ENCODE measurements at places on chromosomes 2 and 18. TPM values are rescaled to one million over a fixed set of nuclear protein-coding genes. Genes with fewer than 3 reads are reported as not detected.
A peak's percentile ranks its signal among the peaks of the same experiment; 100 is the strongest.

- peak; percentile 67 for DNase-seq
Observed at GRCh38 chr18:33577685-33578517, at the start of gene ASXL3. Gene ASXL3, plus strand, starts transcription at chr18:33578219. Its CDS starts 413 bp downstream, at chr18:33578632.

- no peak for DNase-seq
Observed at GRCh38 chr18:25805323-25805722, 285.1 kb downstream of the SS18 start.

SH3RF3 gene
- 5.7 TPM for polyA plus RNA-seq

RNF125 gene
- polyA plus RNA-seq: 3.8 TPM

CD8B gene
- 0.41 TPM for polyA plus RNA-seq

CRIM1 gene
- 103 TPM for polyA plus RNA-seq

TNFRSF11A gene
- 1.9 TPM for polyA plus RNA-seq

DNA sequence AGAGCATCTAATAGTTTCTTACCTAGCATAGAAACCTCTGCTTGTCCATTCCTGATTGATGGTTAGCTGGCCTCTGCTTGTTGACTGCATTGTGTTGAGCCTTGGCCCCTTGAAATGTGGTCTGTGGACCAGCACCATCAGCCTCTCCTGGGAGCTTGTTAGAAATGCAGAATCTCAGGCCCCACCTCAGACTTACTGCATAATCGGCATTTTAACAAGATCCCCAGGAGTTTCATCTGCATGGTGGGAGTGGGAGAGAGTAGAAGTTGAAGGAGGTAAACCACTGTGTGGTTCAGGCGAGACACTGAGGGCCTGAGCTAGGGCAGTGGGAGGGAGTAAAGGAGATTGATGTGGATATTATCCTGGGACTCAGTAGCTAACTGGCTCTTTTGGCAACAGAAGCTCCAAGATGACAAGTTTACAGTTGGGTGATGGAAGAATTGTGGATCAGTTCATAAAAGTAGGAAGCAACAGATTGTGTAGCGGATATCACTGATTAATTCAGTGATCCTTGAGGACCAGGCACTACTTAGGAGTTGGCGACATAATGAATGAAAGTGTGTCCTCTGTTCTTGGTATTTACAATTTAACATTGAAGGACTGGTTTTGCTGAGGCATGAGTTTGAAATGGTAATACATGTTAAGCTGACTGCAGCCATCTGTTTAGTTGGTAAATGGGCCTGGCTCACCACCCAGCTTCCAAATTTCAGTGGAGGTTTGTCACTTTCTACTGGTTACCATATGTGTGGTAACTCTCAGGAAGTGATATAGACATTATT lies 20.9 kb downstream of the PHLPP1 start:
- no peak for DNase-seq

DNA sequence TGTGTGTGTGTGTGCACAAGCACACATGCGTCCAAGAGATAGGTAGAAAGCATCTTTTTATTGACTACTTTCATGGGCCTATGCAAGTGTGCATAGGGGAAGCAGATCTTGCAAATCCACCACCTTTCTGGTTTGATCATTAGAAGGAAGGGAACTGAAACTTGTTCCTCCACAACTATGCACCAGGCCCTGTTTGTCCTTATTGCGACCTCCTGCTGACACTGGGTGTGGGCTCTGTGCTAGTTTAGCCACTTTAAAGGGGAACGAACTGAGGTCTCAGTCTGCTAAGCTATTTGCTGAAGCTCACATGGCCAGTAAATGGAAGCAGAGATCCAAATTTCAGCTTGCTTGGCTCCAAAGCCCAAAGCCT lies 32.1 kb upstream of the INSIG2 start:
- no peak for DNase-seq

DNA sequence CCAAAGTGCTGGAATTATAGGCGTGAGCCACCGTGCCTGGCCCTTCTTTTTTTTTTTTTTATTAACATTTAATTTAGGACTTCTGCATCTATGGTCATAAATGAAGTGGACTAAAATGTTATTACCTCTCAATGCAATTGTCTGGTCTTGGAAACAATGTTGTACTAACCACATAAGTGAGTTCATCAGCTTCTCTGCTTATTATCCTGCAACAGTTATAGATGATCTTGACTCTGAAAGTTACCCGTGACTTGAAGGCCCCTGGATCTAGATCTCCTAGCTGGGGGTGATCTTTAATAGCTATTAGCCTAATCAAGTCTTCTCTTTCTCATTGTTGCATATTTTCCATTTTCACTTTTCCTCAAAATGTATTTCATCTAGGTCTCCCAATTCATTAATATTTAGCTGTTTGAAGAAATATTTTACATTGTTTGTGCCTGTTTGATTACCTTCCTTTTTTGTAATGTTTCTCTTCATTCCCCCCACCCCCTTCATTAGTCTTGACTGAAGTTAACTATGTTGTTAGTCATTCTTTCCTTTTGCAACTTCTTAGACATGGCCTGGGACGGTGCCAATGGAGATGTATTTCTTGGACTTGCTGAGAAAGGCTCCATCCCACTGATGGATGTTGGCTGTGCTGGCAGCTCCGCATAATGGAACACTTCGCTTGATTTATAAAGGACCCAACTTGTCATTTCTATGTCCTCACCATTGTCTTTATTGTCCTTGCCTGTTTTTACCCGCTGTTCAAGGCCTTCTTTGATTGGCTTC lies 141.6 kb upstream of the RIOK3 start:
- DNase-seq: peak; percentile 39

LIMS4 gene
- polyA plus RNA-seq: 1.4 TPM

SLC30A3 gene
- 7.8 TPM for polyA plus RNA-seq

BUB1 gene
- 22.2 TPM for polyA plus RNA-seq

GRCh38 chr2:35298493-35298892 lies 1057.1 kb upstream of the CRIM1 start:
- peak; percentile 25 for DNase-seq

- no peak for DNase-seq
Observed at GRCh38 chr18:76937597-76937996, 115.2 kb downstream of the ZNF236 start.

- DNase-seq: no peak
Observed at GRCh38 chr18:12975488-12975887, 15.7 kb upstream of the CEP192 start.

DNA sequence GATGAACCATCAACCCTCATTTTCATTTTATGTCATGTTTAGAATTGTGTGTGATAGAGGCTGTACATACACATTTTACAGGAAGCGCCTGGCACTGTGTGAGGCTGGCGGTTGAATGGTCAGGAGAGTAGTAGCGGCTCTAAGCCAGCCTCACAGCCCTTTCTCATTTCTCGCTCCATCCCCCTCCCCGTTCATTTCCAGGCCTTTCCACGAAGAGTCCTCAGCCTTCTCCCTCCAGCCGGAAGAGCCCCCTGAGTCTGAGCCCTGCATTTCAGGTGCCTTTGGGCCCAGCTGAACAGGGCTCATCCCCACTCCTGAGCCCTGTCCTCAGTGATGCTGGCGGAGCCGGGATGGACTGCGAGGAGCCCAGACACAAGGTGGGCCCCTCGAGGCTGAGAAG lies 51.8 kb downstream of the STK25 start:
- no peak for DNase-seq

GRCh38 chr18:46556590-46557206 lies 100.3 kb downstream of the LOXHD1 start:
- DNase-seq: no peak

DNA sequence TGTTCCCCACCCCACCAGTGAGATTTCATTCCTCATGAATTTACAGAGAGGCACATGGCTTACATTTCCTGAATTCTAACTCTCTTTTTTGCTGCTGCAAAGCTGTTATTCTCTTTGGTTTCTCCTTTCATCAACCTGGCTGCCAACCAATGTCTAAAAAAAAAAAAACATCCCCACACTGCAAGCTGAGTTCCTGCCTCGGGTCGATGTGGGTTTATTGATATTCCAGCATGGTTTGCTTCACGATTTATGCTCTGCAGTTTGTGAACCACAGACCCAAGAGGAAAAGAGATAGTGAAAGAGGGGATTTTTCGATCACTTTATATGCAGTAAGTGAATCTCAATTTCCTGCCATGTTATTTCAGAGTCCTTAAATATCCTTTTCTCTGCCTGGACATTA lies 363.6 kb downstream of the LPIN1 start:
- no peak for DNase-seq

- DNase-seq: no peak
Observed at GRCh38 chr2:52260904-52261303, 1229.0 kb upstream of the NRXN1 start.

- no peak for DNase-seq
Observed at GRCh38 chr2:135473567-135473966, 57.5 kb downstream of the ZRANB3 start.

GRCh38 chr2:150485114-150485870 lies 2.2 kb downstream of the RND3 start:
- peak; percentile 54 for DNase-seq

ARHGAP25 gene
- 5.2 TPM for polyA plus RNA-seq

L3MBTL4 gene
- 5.0 TPM for polyA plus RNA-seq

All from right renal pelvis (tissue), 4 donors.